Progenitor cell of endocrine pancreas (in vitro differentiated cells): ENCODE measurements at places on chromosomes 16 and 17. TPM values are rescaled to one million over a fixed set of nuclear protein-coding genes. Genes with fewer than 3 reads are reported as not detected.

EPOP gene
- 8.2 and 10.0 TPM in 2 replicates for total RNA-seq

SPN gene
- 0.19 and 0.20 TPM in 2 replicates for total RNA-seq

OR1E2 gene
- total RNA-seq, result not detected in 2 replicates

KCNH4 gene
- total RNA-seq, result not detected in 2 replicates

CCL4 gene
- total RNA-seq, result not detected in 2 replicates

HSD17B2 gene
- total RNA-seq, result 1.2 and 1.4 TPM in 2 replicates

CDH5 gene
- total RNA-seq, result 0.36 TPM in 1 of 2 replicates, not detected in the other

LGALS9 gene
- 2.1 and 3.1 TPM in 2 replicates for total RNA-seq

KRT17 gene
- 0.22 and 0.46 TPM in 2 replicates for total RNA-seq

CLEC3A gene
- total RNA-seq, result not detected in 2 replicates

CCL2 gene
- total RNA-seq, result not detected in 2 replicates

CCL16 gene
- not detected in 2 replicates for total RNA-seq

KRTAP9-2 gene
- not detected in 2 replicates for total RNA-seq

CDYL2 gene
- total RNA-seq, result 17.0 and 19.9 TPM in 2 replicates

VTN gene
- total RNA-seq, result 128 and 139 TPM in 2 replicates

KRT14 gene
- not detected in 2 replicates for total RNA-seq

KRT33B gene
- not detected in 2 replicates for total RNA-seq

MEIOB gene
- total RNA-seq, result not detected in 2 replicates

SPATA32 gene
- total RNA-seq, result 0.24 TPM in 1 of 2 replicates, not detected in the other

RRAD gene
- total RNA-seq, result 0.27 and 0.36 TPM in 2 replicates

PRSS22 gene
- 23.3 and 25.9 TPM in 2 replicates for total RNA-seq

LRRC75A gene
- total RNA-seq, result 8.5 and 9.7 TPM in 2 replicates

MYH4 gene
- not detected in 2 replicates for total RNA-seq

TP53I13 gene
- 39.7 and 40.2 TPM in 2 replicates for total RNA-seq

KCNH6 gene
- 12.0 and 13.2 TPM in 2 replicates for total RNA-seq

AIPL1 gene
- total RNA-seq, result not detected in 2 replicates

BPTF gene
- 181 and 194 TPM in 2 replicates for total RNA-seq

ACSM5 gene
- not detected in 2 replicates for total RNA-seq

FOXN1 gene
- 0.07 TPM in 1 of 2 replicates, not detected in the other for total RNA-seq

HAS3 gene
- total RNA-seq, result 1.1 and 2.1 TPM in 2 replicates

SOX9 gene
- total RNA-seq, result 190 and 219 TPM in 2 replicates

TBC1D3G gene
- not detected in 2 replicates for total RNA-seq

KRTAP1-5 gene
- not detected in 2 replicates for total RNA-seq

FADS6 gene
- 0.14 and 0.42 TPM in 2 replicates for total RNA-seq

KCNJ18 gene
- not detected in 2 replicates for total RNA-seq

CRYBA1 gene
- not detected in 2 replicates for total RNA-seq

KRTAP9-8 gene
- total RNA-seq, result not detected in 2 replicates

ANKRD40CL gene
- not detected in 2 replicates for total RNA-seq

SCNN1G gene
- total RNA-seq, result 1.2 and 1.5 TPM in 2 replicates

CDH15 gene
- total RNA-seq, result not detected in 2 replicates

ORC6 gene
- 41.7 and 42.2 TPM in 2 replicates for total RNA-seq

TBC1D3K gene
- total RNA-seq, result not detected in 2 replicates

SMPD3 gene
- 1.7 and 2.8 TPM in 2 replicates for total RNA-seq

CCDC200 gene
- not detected in 2 replicates for total RNA-seq

ZNF287 gene
- 11.6 TPM in 2 replicates for total RNA-seq

HLF gene
- 0.41 and 0.62 TPM in 2 replicates for total RNA-seq

C17orf100 gene
- 6.1 TPM in 2 replicates for total RNA-seq

INCA1 gene
- total RNA-seq, result 2.8 and 3.3 TPM in 2 replicates

SHISA9 gene
- 3.0 and 3.7 TPM in 2 replicates for total RNA-seq

TBC1D3C gene
- total RNA-seq, result not detected in 2 replicates

CNTROB gene
- total RNA-seq, result 47.7 and 51.6 TPM in 2 replicates

HOXB8 gene
- total RNA-seq, result 1.1 and 3.7 TPM in 2 replicates

CBX2 gene
- total RNA-seq, result 106 and 111 TPM in 2 replicates

ELMO3 gene
- total RNA-seq, result 5.4 and 5.5 TPM in 2 replicates

PPP1R27 gene
- not detected in 2 replicates for total RNA-seq

GNG13 gene
- not detected in 2 replicates for total RNA-seq

HOXB7 gene
- 0.55 and 1.5 TPM in 2 replicates for total RNA-seq
